ENCODE measurements at places on chromosomes 13 and 19.

DNA sequence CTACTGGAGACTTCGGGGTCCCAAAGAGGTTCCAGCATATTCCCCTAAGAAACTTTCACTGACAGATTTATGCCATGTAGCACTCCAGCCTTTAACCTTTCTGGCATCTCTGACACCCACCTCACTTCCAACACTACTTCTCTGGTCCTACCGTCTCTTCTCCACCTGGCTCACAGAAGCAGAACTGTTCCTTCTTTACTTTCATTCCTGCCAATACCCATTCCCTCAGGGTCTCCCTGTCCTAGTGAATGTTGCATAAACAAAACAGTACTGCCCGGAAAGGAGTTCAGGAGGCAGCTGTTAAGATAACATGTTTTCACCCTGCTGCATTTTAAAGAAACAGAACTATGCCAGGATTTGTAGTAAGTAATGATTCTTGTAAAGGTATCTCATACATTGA lies 136.0 kb upstream of the MIR17HG start:
- DNase-seq, result no peak

- DNase-seq, result no peak
Observed at GRCh38 chr13:43072394-43072793, 49.0 kb downstream of the DNAJC15 start.

- DNase-seq, result no peak
Observed at GRCh38 chr19:5263615-5264014, 77.0 kb downstream of the PTPRS start.

DNA sequence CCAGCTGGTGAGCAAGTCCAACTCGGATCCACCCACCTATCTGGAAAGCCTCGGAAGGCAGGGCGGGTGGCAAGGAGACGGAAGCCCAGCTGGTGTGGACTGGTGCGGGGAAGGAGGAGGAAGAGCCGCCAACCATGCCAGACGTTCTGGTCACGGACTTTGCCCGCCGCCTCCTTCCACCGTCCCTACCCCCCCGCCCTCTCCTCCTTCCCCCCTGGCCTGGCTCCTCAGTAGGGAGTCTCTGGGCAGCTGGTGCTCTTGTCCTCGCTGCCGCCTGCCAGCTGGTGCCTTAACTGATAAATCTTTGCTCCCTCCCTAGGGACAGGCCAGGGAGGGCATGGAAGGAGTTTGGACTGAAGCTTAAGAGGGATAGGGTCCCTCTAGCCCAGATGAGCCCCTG lies 4.8 kb downstream of the SYNGR4 start:
- no peak for DNase-seq

GRCh38 chr13:97141097-97141496 lies 81.0 kb upstream of the MBNL2 start:
- no peak for DNase-seq

GRCh38 chr13:51797664-51798488 lies 6.1 kb downstream of the DHRS12 start:
- DNase-seq, result no peak

- DNase-seq, result no peak
Observed at GRCh38 chr19:18800636-18801035, 9.5 kb upstream of the COMP start.

DNA sequence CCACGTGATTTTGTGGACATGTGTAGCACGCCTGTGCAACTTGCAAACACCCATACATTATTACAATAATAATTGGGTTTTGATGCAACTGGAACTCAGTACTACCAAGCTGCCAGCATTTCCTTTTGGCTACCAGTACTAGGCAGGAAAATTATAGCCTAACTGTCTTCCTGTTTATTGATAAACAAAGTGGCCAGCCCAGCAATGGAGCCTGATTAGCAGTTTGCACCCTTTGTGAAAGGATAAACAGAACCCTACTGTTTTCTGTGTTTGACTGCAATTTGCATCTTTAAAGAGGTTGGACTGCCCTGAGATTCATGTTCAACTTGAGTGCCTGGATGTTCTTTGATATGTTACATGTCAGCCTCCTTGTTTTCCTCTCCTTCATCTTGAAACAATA lies 173.9 kb downstream of the ZIC5 start:
- DNase-seq, result no peak

DNA sequence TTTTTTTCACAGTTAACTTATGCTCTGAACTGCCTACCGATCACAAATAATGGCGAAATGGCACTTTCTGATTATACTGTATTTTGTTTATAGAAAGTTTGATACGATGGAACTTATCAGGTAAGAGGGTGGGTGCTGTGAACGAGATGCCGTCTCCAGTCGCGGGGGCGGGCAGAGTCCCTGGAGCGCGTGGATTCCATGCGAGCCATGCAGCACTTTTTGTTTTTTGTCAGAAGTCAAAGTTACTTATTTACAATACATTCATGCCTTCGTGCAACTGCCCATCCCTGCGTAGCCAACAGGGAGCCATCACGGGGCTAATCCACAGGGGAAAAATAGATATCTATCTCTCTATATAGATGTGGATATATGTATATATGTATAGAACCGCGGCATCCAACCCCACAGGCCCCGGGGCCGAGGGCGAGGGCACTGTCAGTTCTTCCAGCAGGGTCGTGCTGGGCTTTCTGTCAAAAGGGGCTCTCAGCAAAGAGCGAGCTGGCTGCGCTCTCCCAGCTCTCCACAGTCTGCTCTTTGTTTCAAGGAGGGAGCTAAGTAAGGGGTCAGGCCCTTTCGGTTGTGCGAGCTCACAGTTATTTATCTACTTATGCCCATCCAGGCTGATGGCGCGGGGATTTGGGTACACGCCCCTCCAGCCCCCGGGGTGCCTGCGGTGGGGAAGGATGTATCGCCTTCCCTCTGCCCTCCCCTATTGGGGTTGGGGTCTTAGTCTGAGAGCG lies 3.4 kb downstream of the SLITRK1 start:
- no peak for DNase-seq

DNA sequence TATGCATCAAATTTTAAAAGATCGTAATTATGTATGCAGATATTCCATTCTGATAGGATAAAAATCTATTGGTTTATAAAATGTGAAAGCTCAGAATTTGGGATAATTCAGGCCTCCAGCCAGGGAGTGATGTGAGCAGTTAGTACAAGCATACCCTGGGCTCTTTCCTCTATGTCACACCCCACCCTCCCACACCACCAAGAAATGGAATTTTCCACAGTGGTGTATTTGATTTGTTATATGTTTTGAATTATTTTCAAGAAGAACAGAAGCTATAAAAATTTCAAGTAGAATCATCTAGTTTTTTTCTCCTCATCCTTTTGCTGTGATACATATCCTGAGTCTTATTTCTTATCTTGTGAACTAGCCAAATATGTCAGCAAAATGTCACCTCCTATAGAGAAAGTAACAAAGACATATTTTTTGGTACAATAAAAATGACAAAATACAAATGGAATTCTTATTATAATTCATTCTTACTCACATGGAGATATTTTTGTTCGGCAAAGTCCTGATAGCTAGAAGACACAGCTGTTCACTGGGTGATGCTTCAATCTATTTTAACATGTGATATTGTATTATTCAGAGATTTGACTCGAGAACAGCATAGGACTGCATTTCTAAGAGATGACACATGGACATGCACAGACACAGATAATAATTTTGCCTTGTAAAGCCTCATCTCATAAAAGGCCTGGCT lies 61.2 kb upstream of the FRY start:
- DNase-seq, result no peak

- no peak for DNase-seq
Observed at GRCh38 chr13:100644371-100644770, 30.2 kb downstream of the TMTC4 start.

GRCh38 chr19:55454787-55455243 lies 6.6 kb downstream of the ISOC2 start:
- DNase-seq, result no peak

GRCh38 chr19:53532362-53532761 lies 5.6 kb upstream of the ZNF331 start:
- no peak for DNase-seq

GRCh38 chr19:32098968-32099367 lies 246.4 kb upstream of the ZNF507 start:
- DNase-seq, result no peak

- DNase-seq, result no peak
Observed at GRCh38 chr19:39924389-39924788, 10.0 kb downstream of the FCGBP start.

DNA sequence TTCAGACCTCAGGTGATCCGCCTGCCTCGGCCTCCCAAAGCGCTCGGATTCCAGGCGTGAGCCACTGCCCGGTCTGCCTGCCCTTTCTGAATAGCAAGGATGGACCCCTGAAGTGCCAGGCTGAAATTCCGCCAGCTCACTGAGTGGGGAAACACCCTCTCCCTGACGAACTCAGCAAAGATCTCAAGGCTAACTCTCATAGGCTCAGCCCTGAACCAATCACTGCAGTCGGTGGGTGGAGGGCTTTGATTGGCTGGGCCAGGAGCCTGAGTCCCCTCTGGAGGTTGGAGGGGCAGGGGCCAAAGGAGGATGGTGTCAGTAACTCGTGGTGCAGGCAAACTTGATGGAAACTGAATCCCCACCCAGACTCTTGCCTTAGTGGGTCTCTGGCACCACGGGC lies 11.2 kb upstream of the COMP start:
- no peak for DNase-seq

GRCh38 chr13:112204346-112205327 lies 137.7 kb downstream of the SOX1 start:
- DNase-seq, result no peak

GRCh38 chr13:95220611-95221010 lies 80.6 kb downstream of the ABCC4 start:
- no peak for DNase-seq

GRCh38 chr19:35797663-35798062 lies 15.0 kb downstream of the PRODH2 start:
- no peak for DNase-seq

GRCh38 chr19:48608798-48609263 lies 2.3 kb downstream of the SPACA4 start:
- DNase-seq, result no peak

GRCh38 chr19:1279782-1280341 lies 4.5 kb downstream of the FAM174C start:
- peak; percentile 57 for DNase-seq

GRCh38 chr19:28313633-28314032 lies 899.3 kb downstream of the UQCRFS1 start:
- DNase-seq, result no peak

DNA sequence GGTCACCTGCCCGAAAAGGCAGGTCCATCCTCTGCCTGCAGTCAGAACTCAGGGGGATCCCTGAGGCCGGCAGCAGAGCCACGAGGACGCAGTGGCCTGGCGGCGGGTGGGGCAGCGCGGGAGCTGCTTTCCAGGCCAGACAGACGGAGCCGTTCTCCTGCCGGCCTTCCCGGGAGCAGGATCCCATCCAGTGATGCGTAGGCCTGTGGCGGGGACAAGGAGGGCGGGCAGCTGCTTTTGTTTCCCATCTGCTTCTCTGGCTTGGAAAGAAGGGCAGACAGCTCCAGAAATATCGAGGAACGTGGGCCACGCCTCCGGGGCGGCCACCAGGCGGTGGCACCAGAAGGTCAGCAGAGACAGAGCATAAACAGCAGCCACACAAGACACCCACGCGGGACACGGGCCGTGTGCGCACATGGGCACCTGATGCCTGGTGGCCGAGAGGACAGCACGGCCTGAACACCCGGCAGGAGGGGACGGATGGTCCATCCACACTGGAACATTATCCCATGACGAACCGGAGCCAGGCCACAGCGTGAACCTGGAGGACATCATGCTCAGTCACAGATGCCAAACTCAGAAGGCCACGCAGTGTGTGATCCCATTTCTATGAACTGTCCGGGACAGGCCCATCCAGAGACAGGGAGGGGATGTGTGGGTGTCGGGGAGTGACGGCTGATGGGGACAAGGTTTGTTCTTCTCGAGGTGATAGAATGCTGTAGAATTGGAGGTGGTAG lies 13.9 kb upstream of the MKNK2 start:
- DNase-seq, result no peak

DNA sequence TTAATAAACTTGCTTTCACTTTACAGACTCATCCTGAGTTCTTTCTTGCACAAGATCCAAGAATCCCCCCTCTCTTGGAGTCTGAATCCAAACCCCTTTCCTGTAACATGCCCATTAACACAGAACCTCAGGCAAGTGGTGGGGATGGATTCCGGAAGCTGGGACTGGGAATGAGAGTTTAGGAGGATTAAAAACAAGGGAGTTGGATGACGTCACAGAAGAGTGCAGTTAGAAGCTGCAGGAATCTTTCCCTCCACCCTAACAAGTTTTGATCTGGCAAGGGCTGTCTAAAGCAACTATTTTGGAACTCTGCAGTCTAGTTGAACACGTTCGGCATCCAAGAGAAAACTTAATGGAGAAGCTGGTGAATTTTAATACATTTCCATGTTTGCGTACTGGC lies 48.2 kb upstream of the PEPD start:
- DNase-seq, result no peak

- no peak for DNase-seq
Observed at GRCh38 chr13:102240110-102240509, 161.7 kb downstream of the FGF14 start.

DNA sequence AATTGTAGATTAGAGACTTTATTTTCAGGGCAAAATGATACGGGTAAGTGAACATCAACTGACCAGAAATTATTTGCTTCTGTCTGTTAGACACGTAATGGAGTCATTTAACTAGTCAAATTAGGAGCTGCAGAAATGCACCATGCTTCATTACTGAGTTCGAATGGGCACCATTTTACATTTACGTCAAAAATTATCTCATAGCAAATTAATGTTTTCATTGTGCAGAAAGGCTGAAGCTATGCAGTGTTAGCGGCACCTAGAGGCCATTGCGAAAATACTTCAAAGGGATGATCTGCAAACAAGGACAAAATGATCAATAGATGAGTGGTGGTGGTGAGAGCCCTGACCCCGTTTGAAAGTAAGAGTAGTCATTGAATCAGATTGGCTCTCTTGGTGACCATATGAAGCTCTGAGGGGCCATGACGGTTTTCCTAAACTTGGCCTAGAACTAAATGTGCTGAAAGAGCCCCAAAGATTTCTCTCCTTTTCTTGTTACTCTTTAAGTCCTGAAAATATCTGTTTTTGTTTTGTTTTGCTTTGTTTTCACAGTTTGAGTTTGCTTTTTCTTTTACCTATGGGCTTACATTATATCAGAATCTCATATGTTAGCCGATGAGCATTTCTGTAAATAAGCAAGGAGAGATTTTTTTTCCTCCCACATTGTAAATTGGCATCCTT lies 277.9 kb downstream of the ZNF536 start:
- DNase-seq, result no peak
